ENCODE measurements at places on chromosomes 13 and 19.
A peak's percentile ranks its signal among the peaks of the same experiment; 100 is the strongest.

- no peak for DNase-seq
Observed at GRCh38 chr13:40394304-40394985, 272.0 kb downstream of the FOXO1 start.

GRCh38 chr13:94236872-94237271 lies 242.6 kb downstream of the DCT start:
- DNase-seq, result no peak

GRCh38 chr19:41657157-41657556 lies 30.3 kb upstream of the CEACAM4 start:
- DNase-seq, result no peak

DNA sequence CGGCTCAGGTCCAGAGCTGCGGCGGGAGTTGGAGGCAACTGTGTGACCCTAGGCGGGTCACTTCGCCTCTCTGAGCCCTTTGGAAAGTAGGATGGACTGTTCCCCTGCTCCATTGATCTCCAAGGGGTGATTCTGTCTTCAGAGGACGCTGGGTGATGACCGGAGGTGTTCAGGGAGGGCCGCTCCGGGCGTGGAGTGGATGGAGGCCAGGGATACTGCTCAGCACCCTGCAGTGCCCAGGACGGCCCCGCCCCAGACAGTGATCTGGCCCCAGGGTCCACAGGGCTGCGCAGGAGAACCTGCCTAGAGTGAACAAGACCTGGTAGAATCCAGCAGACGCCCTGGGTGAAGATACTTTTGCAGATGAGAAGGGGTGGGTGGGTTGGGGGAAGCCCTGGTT lies 7.0 kb downstream of the NCLN start:
- no peak for DNase-seq

GRCh38 chr13:113645329-113645728 lies 12.7 kb downstream of the ATP4B start:
- no peak for DNase-seq

DNA sequence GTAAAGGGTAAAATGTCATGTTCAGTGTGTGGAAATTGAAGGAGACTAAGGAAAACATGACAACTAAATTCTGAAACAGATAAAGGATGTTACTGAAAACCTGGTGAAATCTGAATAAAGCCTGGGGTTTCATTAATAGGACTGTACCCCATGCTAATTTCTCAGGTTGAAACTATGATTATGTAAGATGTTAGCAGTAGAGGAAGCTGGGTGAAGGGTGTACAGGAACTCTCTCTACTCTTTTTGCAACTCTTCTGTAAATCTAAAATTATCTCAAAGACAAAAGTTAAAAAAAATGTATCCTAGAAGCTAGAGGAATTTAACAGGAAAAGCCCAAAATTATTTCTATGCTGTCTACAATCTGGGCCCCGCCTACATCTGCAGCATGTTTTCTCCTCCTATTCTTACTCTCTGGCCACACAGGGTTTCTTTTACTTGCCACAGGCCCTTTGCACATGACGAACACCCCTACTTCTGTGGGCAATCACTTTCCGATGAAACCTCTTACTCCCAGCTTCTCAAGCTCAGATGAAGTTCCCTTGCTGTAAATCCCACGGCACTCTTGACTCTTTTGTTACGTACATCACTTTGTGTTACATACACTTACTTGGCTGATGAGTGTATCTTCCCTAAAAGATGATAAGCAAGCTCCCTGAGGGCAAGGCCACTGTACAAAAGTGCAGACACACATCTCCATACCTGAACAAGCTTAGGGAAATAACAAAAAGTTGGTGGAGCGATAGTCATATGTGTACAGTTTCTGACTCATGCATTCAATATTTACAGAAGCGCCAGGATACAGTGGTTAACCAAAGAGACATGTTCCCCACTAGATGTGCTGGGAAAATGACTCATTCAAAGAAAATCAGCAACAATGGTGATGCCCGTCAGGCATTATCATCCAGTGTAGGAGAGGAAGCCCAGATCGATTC lies 32.6 kb downstream of the RUBCNL start:
- no peak for DNase-seq

DNA sequence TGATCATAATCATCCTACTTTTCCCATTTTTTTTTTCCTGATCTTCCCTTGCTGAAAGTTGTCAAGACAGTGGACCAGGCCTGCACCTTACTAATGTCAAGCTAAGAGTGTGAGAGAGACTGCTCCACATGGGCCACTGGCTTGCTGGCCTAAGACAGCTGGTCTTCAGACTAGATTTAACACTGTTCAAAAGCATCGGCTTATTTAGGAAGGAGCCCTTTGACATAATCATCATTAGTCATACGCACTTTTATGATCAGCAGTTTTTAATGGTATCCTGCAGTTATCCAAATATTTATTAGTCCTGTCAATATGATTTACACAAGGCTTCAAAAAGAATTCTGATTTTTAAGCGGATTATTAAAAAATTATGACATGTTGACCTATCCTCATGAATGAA lies 270.6 kb downstream of the DNAJC15 start:
- DNase-seq, result no peak

GRCh38 chr19:19543101-19543500 lies 5.0 kb downstream of the CILP2 start:
- DNase-seq, result no peak

GRCh38 chr13:37617173-37617572 lies 18.6 kb upstream of the POSTN start:
- DNase-seq, result no peak

GRCh38 chr19:11506101-11506555 lies 489 bp upstream of the ZNF653 start:
- DNase-seq, result no peak

DNA sequence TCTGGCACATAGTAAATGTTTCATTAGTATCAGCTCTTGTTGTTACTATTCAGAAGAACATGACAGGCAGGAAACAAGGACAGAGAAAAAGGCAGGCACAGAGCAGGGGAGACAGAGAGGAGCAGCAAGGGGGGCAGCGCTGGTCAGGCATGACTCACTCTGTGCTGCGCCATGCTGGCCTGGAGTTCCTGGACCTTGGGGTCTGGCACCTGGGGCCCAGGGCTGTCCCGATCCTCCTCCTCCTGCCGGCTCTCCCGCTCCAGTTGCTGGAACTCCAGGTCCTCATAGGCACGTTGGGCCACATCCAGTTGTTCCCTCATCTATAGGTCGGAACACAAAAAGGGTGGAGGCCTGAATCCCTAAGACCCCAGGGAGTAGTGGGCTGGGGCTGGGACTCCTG lies 7.6 kb downstream of the PHLDB3 start:
- DNase-seq, result no peak

GRCh38 chr13:87393358-87393757 lies 277.8 kb upstream of the SLITRK5 start:
- no peak for DNase-seq

DNA sequence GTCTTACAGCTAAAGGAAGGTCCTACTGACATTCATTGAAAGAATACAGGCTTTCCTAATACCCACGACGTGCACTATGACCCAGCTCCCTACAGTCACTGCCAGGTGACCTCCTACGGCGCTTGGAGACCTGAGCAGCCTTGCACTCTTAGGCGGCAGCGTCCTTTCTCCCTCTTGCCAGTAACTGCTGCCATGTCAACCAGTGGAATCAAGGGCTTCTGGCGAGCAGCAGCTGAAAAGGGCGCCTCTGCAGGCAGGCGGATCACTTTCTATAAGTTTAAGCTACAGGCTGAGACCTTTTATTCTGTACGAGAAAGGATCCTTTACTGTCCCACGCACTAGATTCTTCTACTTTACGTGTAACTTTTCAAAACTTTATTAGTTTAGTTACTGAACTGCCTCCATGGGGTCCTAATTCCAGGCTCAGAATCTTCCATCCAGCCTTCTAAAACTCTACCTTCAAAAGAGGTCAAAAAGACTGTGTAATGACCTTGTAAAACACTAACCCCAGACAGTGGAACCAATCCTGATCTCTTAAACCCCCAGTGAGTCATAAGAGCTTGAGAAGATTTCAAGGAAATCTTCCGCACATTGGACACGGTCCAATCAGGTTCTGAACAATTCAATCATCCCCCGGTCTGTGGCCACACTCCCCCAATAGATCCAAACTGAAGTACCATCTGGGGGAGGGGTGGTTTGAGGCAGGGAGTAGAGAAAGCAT lies 1.9 kb downstream of the KCTD12 start:
- DNase-seq, result no peak

DNA sequence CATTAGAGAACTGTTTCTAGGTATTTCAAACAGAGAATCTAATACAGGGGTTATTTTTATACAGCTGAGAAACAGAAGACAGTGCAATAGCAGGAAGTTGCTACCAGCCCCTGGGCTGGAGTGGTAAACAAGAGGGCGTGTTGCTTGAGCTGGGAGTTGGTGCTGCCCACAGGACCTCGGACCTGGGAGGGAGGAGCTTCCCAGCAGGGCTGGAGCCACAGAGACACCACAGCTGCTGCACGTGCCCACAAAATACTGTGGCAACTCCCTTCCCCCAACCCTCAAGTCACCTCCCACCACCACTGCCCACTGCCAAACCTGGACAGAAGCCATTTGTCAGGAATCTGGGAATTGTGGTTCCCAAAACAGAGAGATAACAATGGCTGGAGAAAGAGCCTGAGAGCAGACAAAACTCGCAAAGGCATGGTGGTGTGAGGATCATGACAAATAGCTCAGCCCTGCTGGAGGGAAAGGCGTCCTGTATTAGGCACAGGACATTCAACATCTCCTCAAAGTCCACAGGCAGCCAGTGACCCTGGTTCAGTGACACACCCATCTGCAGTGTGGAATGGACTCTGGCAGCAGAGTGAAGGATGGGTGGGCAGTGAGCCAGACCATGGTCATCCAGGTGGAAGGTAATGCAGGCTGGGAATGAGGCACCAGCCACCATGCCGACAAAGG lies 57.2 kb downstream of the SPATA13 start:
- DNase-seq, result no peak

GRCh38 chr13:22848539-22849052 lies 332.2 kb upstream of the SGCG start:
- no peak for DNase-seq

- no peak for DNase-seq
Observed at GRCh38 chr13:95025116-95025515, 276.1 kb downstream of the ABCC4 start.

DNA sequence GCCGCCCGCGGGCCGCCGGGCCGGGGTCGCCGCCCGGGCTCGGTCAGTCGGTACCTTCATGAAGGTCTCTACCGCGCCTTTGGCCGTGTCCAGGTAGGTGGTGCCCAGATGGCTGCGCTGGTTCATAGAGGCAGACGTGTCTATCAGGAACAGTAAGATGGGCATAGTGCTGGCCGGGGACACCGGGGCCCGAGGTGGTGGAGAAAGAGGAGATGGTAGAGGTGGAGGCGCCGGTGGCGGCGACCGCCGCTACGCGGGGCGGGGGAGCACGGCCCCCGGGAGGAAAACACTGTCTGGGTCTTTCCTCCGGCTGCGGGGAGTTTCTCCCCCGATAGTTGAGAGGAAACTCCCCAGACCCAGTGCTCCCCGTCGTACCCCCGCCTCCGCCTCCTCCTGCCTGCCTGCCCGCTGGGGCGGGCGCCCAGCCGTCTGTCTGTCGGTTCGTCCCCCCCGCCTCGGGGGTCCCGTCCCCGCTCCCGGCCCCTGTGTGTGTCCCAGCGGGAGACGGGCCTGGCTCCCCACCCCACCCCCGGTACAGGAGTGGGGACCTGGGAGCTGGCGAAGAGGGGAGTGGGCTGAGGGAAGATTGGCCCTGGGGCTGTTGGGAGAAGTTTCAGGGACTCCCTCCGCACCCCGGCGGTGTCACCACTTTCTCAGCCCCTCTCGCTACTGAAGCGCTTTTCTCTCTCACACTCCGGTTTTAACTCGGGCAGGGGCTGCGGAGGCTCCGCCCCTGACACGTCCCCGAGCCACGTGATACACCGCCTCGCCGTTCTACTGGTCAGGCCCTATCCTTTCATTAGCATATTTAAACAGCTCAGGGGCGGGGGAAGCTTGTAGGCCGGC lies at the start of gene INTS6:
Gene INTS6, minus strand, starts transcription at position 676 of the 846 bp plus-strand sequence. Its CDS starts 511 bp downstream, at position 165.
- DNase-seq, result peak; percentile 97

- no peak for DNase-seq
Observed at GRCh38 chr19:36030264-36031148, 2.2 kb downstream of the CLIP3 start.

DNA sequence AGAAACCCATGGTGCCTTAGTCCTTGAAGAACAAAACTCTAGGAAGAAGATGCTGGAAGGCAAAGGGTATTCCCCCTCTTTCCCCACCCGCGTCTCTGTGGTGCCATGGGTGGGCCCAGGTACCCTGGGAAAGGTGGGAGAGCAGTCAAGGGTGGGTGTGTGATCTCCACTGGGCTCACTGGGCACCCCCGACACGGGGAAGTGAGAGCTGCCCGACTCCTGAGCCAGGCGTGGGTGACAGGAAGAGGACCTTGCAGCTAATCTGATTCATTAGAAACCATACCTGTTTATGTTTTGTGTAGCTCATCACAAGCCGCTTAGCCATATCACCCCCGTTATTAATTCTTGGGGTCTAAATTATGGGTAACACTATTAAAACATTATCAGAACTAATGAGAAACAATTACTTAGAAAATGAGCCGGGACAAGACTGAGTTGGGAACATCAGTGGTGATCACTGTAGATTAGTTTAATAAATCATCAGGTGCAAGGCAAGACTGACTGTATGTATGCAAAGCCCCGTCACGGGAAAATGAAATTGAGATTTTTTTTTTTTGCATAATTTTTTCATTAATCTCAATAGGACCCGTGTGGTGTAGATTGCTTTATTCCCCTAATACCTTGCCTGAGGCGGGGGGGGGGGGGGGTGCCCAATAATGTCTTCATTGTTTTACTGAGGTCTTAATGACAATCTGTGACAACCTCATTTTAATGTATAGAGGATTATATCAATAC lies 77.3 kb downstream of the ZIC5 start:
- no peak for DNase-seq

DNA sequence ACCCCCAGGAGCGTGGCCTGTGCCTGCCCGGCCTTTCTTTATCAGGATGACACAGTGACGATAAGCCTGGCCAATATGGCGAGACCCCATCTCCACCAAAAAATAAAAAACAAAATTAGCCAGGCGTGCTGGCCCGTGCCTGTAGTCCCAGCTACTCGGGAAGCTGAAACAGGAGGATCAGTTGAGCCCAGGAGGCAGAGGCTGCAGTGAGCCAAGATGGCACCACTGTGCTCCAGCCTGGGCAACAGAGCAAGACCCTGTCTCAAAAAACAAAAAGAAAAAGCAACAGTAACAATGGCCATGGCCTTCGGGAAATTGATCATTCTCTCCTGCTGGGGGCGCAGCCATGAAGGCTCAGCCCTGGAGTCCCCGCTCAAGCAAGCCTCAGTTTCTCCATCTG lies 11.1 kb downstream of the PEX11G start:
- DNase-seq, result no peak

DNA sequence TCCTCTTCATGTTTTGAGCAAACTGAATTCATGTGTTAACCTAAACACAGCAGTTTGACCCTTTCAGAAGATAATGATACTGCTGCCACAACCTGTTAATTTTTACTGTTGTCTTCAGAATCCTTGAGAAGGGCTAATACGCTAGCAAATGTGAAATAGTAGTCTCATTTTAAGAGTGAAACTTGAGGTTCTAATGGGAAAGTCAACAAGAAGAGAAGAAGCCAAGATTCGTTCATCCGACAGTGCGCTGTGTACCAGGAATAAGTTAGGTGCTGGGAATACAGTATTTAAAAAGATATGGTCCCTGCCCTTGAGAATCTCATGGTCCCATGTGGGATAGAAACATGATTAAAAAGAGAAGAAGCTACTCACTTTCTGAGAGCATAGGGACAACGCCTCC lies 134.4 kb downstream of the KL start:
- no peak for DNase-seq
